ENCODE measurements at places on chromosomes 5 and 9.

DNA sequence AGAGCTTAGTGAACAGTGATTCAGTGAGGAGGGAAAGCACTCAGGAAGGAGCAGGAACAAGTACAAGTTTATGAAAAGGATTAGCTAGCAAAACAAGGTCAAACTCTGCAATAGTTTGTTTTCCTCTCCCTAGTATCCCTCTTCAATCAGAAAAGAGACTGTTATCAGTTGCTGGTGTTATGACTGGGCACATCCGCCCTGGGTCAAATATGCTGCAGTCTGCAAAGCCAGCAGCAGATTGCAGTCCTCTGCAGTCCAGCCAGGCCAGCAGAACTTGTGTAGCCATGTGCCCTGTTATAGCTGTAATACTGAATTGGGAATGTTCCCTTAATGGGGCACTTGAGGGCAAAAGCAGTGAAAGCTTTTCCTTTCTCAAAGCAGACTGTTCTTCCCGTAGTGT lies 12.0 kb downstream of the PCDHAC2 start:
- no peak for DNase-seq

DNA sequence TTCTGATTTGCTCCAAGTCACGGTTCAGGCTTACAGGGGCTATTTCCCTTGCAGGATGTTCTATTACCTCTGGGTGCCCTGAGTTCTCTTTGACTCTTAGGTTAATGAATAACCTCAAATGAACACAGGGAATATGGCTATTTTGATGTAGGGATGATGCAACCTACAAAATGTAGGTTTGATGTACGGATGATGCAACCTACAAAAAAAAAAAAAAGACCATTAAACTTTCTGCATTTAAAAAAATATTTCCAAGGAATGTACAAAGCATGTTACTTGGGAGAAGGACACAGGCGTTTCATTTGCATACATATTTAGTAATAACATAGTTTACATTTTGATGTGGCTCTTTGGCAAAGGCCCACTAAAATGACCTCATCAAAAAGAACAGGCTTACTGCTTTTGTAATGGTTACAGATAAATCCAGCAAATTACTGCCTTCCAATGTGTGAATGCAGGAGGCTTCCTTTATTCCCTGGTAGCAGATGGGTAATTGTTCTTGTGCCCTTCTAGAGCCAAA lies 36.3 kb downstream of the ZNF474 start:
- DNase-seq, result no peak

DNA sequence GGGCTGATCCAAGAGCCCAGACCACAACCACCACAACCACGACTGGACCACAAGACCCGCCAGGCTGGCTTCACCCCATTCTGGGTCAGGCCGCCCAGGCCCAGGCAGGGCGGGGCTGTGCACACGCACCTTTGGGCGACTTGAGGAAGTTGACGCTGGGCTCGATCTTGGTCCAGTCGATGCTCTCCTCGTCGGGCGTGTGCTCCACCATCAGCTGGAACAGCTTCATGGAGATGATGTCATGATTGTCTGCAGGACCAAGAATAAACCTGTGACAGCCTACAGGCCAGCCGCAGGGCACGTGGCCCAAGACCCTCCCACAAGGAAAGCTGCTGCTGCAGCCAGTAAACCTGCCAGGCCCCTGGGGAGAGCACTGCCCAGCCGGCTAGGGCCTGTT lies 17.3 kb downstream of the LMAN2 start:
- DNase-seq, result no peak

DNA sequence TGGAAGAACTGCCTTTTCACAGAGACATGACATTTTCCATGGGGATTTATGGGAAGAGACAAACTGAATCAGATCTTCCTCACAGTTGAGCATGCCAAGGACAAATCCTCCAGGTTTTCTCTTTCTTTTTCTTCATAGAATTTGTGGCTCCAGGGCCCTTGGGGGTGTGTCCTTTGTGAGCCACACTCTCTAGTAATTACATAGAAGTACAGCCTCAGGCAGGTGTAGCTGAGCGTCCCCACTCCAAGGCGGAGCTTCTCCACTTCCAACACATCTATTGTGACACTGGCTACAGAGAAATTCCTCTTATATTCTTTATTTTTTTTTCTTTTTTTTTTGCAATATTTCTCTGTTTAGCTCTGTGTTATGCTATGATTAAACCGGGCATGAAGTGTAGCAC lies 420.5 kb upstream of the CD180 start:
- DNase-seq, result no peak

DNA sequence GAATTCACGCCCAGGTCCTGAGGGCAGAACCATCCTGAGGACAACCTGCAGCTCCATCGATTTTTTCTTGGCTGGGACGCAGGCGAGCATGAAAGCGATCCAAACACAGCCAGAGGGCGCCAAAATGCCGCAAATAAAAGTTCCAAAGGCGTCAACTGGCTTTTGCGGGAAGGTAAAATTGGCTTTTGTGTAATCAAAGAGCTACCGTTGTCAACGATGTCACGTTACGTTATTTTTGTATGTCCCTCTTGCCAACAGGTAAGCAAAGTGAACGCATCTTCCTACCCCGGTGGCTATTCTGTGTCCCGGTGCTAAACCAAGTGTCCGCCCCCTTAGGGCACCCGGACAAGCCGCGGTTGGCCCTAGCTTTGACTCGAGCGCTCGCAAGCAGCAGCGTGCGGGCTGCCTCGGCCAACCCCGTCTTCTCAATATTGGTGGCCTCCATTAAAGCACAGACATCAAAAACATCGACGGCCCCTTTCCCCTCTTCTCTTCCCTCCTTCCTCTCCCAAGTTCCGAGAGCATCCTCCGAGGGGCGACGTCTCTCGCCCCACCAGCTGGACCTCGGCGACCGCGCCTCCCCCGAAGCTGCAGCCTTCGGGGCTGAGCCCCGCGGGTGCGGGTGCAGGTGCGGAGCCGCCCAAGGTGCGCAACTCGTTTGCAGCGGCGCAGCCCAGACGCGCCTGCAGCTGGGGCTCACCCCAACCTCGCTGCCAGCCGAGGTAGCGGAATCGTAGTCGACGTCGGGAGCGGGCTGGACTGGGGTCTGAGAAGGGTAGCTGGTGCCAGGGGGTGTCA lies 1.1 kb upstream of the BASP1 start:
- DNase-seq, result peak; percentile 74

DNA sequence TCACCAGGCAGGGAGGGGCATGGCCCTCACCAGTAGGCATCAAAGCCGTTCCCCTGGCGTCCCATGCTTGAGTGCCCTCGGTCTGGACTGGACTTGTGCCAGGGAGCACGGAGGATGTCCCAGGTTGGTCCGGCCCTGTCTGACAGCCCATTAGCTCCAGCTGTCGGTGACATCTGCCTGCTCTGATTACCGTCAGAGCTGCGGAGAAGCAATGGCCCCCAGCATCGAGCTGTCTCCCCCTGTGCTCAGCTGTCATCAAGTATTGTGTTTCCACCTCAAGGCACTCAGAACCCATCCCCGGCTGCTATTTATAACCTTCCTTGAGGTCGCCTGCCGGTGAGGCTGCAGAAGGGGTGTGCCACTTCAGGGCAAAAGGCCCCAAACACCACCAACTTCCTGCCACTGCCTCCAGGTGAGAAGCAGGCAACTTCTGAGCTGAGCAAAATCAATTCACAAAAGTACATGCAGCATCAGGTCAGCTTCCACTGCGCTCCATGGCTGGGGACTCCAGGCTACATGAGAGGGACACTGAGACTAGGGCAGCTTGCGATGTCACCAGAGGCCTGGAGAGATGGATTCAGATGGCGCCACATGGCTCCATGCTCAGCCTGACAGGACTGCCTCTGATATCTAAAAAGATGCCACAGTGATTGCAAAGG lies 142.7 kb downstream of the C5orf15 start:
- DNase-seq, result no peak

DNA sequence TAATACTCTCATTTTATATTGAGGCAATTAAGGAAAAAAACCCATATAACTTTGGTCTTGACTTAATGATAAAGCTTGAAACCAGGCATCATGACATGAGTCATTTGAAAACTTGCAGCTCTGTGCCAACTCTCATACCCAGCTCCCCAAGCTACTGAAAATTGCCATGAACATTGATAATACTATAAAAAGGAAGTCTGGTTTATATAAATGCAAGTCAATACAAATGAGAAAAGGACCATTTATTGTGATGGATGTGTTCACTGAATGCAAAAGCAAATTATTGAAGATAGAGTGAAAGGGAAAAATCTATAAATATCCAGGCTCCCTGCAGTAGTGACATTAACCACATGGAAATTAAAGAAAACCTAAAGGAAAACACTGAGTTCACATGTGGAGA lies 116.3 kb downstream of the DEPDC1B start:
- DNase-seq, result no peak

DNA sequence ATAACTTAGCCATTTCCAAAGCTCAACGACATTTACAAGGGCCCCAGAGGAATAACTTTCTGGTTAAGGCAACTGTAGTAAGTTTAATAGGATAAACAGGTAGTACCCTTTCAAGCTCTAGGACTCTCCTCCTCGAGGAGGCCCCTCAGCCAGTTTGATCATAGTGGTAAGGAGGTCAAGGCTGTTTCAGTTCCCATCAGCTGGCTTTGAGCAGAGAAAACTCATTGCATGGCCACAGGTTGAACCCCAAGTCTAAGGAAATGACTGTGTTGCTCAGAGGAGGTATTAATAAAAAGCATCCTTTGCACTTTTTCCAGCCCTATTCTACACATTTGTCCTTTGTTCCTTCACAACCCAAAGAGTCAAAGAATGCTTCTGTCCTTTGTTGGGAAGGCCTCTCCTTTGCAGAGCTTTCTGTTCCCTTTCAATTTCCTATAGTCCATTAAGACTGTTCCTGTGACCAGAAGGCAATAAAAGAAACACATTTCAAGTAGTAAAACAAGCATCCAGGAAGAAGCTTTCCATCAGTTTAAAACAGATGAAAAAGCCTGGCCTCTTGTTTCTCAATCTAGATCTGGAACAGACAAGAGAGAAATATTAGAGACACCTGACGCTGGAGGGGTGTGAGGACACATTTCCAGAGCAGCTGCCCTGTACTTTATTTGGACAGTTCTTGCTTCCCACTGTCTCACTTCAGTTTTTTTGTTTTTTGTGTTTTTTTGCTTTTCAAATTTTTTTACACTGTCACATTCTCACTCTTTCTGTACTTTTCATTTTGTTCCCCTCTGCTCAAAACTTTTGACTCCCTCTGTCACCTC lies 54.1 kb downstream of the PRRC1 start:
- DNase-seq, result no peak

DNA sequence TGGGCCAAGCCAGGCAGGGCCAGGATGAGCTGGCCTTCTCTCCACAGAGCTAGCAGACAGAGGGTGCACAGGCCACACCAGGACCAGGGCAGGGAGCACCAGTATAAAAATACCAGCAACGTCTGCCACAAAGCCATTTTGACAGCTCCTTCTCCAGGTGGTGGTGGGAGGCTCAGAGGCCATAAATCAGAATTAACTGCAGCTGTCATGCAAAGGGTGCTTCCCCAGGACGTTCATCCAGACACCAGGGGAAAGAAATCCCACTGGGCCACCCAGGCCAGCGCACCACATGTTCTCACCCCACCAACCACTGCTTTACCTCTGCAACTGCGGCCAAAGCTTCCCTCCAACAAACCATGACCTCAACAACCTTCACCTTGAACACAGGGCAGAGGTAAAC lies 403.7 kb upstream of the TRPC7 start:
- DNase-seq, result no peak

GRCh38 chr5:146765089-146765832 lies 113.3 kb downstream of the PPP2R2B start:
- DNase-seq, result no peak

GRCh38 chr5:78632467-78632866 lies 16.1 kb downstream of the LHFPL2 start:
- DNase-seq, result no peak

DNA sequence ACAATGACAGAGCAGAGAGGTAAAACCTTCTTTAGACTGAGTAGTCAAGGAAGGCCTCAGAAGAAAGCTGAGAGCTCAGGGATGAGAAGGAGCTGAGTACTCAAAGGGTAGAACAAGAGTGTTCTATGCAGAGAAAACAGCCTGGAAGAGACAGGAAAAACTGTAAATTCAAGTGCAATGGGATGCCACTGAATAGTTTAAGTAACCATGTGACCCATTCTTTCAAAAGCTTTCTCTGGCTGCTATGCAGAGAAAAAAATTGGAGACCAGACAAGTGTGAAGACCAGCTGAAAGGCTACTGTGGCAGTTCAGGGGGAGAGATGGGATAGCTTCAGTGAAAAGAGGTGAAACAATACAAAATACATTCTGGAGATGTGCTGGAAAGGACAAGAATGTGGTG lies 61.3 kb upstream of the RNF38 start:
- DNase-seq, result no peak

GRCh38 chr5:56496581-56497063 lies 263.5 kb upstream of the ANKRD55 start:
- DNase-seq, result no peak

- DNase-seq, result no peak
Observed at GRCh38 chr5:174801798-174802197, 77.4 kb downstream of the MSX2 start.

DNA sequence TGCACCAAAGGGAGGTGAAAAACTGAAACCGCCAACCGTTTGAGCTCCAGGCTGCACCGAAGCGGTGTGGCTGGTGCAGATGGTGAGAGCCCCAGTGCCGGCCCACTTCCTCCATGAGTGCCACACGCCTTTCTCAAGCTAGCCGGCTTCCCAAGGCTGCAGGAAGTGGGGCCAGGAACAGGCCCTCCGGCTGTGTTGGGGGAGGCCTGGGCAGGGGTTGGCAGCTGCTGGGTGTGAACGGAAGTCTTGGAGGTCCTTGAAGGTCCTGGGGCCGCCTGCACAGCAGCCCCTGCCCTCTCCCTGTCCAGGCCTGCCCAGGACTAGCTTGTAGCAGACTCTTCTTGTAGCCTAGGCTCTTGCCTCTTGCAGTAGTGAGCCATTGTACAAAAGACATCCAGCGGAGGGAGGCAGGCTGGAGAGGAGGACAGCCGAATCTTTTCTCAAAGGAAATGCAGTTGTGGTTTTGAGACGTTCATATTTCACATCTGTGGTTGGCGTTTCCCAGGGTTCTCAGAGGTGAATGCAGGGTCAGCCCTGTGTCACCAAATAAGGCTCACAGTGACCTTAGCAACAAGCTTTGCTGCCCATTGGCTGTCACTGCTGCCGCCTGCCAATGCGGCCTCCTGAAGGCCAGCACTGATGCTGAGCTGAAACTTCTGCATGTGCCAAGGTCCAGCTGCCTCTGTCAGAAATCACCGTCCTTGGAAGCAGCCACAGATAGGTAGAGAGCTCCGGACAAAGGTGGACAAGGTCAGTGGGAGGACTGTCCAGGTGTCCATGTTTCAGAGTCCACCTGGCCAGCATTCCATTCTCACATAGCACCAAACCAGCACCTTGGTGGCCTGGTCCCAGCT lies 23.9 kb downstream of the IRF1 start:
- no peak for DNase-seq

GRCh38 chr5:67983251-67984110 lies 232.1 kb upstream of the PIK3R1 start:
- DNase-seq, result no peak

- no peak for DNase-seq
Observed at GRCh38 chr9:132791699-132792240, 86.3 kb downstream of the AK8 start.

DNA sequence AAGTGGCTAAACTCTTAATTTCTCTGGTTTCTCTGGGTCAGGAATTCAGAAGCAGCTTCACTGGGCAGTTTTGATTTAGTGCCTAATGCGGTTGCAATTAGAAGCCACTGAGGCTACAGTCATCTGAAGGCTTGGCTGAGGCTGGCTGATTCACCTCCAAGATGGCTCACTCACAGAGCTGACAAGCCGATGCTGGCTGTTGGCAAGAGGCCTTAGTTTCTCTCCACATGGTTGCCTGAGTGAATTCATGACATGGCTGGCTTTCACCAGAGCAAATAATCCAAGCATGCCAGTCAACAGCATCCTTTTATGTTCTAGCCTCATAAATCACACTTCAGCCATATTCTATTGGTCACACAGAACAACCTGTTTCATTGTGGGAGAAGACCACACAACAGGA lies 2.8 kb upstream of the CDK7 start:
- DNase-seq, result no peak

Measured in uterus (tissue), 4 donors.